Panc1 (cell line): ENCODE measurements at places on chromosomes 2 and 18. TPM values are rescaled to one million over a fixed set of nuclear protein-coding genes. Genes with fewer than 3 reads are reported as not detected.

Gene HSPE1
- 278 TPM for total RNA-seq

GRCh38 chr2:144151405-144151804 lies 368.5 kb downstream of the ZEB2 start:
- H3K4me1 ChIP-seq = no peaks in the 10 kb centered on the region
- no peak overlapping the region for H3K27ac ChIP-seq
- no peak overlapping the region for H3K4me3 ChIP-seq
- H3K36me3 ChIP-seq = no peaks in the 10 kb centered on the region

- no peaks in the 10 kb centered on the region for H3K4me1 ChIP-seq
- H3K27me3 ChIP-seq = no peaks in the 10 kb centered on the region
- DNase-seq = no peak
- H3K4me3 ChIP-seq = no peak overlapping the region
- no peaks in the 10 kb centered on the region for H3K36me3 ChIP-seq
- no peak overlapping the region for H3K27ac ChIP-seq
Measured at GRCh38 chr2:23611839-23612238, 226.9 kb downstream of the KLHL29 start.

DNA sequence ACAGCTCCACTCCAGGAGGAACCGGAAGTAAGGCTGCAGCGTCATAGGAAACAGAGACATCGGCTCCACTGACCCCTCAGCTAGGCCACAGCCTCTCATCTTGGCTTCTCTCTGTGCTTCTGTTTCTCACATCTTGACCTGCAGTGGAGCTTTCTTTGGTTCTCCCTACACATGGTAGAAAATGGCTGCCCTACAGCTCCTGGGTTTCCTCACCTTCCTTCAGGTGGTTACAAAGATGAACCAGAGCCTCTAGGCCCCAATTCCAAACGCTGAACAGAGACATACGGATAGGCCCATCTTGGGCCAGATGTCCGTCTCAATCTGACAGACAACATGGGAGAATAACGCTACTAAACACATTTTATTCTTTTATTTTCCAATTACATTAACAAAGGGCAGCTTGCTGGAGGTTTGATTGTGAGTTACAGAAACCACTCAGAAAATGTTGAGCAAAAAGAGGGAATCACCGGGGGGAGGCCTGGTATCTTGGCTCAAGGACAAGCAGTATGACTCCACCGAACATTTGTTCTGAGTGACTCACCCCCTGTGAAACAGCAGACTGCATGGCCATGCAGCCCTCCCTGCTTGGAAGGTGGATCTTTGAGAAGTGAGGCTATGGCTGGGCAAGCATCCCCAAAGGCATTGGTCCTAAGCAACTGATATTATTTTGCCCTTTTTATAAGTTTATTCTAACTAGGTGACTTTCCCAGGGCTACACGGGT lies 303.5 kb downstream of the CDCA7 start:
- H3K4me3 ChIP-seq = no peak overlapping the region
- H3K36me3 ChIP-seq = no peaks in the 10 kb centered on the region
- no peaks in the 10 kb centered on the region for H3K27me3 ChIP-seq
- no peak for DNase-seq
- peaks cover 5% of the 10 kb centered on the region for H3K4me1 ChIP-seq

Gene ANKRD30B
- total RNA-seq = not detected

Gene ASB18
- total RNA-seq = not detected

GRCh38 chr2:159052157-159052601 lies 83.7 kb downstream of the TANC1 start:
- DNase-seq = no peak
- no peak overlapping the region for H3K27ac ChIP-seq
- H3K4me3 ChIP-seq = no peak overlapping the region

GRCh38 chr2:235217846-235218245 lies 266.0 kb downstream of the SH3BP4 start:
- no peaks in the 10 kb centered on the region; the same call in none of the 2 replicates for H3K27me3 ChIP-seq
- H3K4me3 ChIP-seq = no peak overlapping the region
- H3K4me1 ChIP-seq = no peaks in the 10 kb centered on the region
- H3K36me3 ChIP-seq = no peaks in the 10 kb centered on the region

DNA sequence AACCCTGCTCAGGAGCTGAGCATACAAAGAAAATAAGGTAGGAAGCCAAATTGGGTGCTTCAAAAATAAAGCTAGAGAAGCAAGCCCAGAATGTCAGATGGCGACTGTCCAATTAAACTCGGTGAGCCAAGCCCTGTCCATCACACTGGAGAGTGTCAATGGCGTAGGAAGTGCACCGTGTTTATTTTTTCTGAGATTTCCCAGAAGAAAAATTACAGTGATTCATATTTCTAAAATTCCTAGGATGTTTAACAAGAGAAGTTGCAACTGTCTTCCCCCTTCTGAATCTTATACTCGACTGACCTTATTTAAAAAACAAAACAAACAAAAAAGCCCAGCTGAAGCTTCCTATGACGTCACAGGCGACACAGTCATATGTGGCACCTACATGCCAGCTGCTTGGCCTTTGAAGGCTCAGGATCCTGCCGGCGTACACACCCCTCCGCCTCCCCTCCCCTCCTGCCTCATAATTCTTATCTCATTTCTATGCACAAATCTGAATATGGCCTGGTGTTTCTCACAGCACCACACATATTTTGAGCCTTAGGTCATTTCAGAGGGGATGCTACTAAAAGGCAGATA lies 60.8 kb downstream of the MBP start:
- peak; percentile 87 for DNase-seq
- H3K27ac ChIP-seq = peak overlapping the region; percentile 65
- H3K36me3 ChIP-seq = no peaks in the 10 kb centered on the region
- peaks cover 70% of the 10 kb centered on the region for H3K4me1 ChIP-seq

Gene SKOR2
- not detected for total RNA-seq

Gene NT5C1B
- not detected for total RNA-seq

DNA sequence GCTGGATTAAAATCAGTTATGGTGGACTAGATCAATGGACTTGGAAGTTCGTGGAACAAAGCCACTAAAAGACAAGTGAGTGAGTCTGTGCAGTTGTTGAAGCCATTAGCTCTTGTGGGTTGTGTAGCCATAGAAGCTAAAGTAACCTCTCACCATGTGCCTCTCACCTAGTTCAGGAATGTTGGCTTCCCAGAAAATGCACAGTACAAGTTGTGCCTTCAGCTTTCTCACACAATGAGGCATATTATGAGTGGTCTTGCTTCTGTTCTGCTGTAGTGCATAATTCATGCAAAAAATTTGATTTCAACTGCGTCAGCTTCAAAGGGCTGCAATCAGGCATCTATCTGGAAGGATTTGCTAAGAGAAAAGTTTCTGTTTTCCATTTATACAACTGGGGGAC lies 26.2 kb downstream of the CERS6 start:
- no peaks in the 10 kb centered on the region for H3K4me1 ChIP-seq
- DNase-seq = no peak
- no peaks in the 10 kb centered on the region for H3K36me3 ChIP-seq
- H3K4me3 ChIP-seq = no peak overlapping the region

DNA sequence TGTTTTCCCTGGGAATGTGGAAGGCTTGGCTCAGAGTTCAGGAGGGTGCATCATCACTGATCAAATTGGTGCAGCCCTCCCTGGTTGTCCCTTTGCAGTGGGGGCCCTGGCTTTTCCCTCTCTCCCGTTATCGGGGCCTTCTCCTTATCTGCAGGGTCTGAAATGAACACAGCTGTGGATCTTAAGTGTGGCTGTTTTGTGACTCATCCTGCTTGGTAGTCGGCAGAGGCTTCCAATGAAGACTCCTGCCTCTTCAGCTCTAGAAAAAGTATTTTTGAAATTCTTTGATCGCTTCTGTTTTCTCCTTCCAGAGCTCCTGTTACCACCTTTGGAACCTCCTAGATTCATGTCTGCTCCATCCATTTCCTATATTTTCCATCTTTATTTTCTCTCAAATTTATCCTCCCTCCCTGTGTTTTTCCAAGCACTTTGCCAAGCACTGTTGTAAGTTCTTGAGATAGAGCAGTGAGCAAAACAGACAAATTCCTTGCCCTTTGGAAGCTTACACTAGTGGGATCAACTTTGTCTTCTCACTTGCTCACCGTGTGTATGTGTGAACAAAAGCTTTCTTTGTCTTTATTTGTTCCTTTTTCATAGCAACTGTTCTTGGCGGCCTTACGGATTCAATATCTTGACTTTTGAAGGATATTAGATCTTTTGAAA lies 45.7 kb downstream of the RALB start:
- H3K27me3 ChIP-seq = no peaks in the 10 kb centered on the region
- H3K4me1 ChIP-seq = no peaks in the 10 kb centered on the region
- DNase-seq = no peak
- peaks cover 3% of the 10 kb centered on the region; the same call in 1 of the 2 replicates for H3K36me3 ChIP-seq
- H3K4me3 ChIP-seq = no peak overlapping the region

Gene EIF2AK2
- 44.3 TPM for total RNA-seq

- H3K36me3 ChIP-seq = no peaks in the 10 kb centered on the region
- H3K27me3 ChIP-seq = no peaks in the 10 kb centered on the region
- no peaks in the 10 kb centered on the region for H3K4me1 ChIP-seq
Measured at GRCh38 chr2:100588071-100588786, 25.4 kb downstream of the PDCL3 start.

GRCh38 chr2:62450716-62451191 lies 55.2 kb downstream of the TMEM17 start:
- no peak overlapping the region for H3K27ac ChIP-seq
- DNase-seq = no peak
- H3K27me3 ChIP-seq = no peaks in the 10 kb centered on the region
- no peaks in the 10 kb centered on the region for H3K4me1 ChIP-seq

GRCh38 chr2:124520953-124521352 lies 495.9 kb downstream of the CNTNAP5 start:
- H3K4me3 ChIP-seq = no peak overlapping the region
- no peak for DNase-seq
- no peak overlapping the region for H3K27ac ChIP-seq
- H3K27me3 ChIP-seq = no peaks in the 10 kb centered on the region
- no peaks in the 10 kb centered on the region for H3K36me3 ChIP-seq
- H3K4me1 ChIP-seq = no peaks in the 10 kb centered on the region

DNA sequence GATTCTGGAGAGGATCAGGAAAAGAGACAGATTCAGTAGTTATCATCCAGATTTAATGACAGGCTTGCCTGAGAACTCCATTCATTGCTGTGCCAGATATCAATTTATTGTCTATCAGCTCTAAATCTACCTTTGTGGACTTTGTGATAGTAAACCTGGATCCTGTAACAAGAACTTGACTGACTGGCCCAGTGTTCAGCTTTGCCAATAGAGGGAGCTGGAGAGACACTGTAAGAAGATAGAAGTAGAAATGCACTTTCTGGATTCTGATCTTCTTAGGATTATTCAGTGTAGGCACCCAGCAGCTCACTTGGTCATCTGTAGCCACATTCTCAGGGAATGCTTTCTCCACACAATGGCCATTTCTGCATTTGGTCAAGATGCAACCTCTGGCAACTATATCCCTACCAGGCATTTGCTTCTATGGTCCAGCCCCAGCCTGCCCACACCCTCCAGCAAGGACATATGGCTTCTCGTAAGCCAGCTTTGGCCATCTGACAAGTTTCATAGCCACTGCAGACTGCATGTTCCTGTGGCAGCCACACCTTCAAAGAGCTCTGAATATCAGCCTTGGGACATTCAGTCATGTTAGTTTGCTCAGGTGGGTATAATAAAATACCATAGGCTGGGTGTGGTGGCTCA lies 6.1 kb upstream of the SERPINB8 start:
- peak; percentile 36 for DNase-seq
- H3K27ac ChIP-seq = no peak overlapping the region
- H3K27me3 ChIP-seq = no peaks in the 10 kb centered on the region
- no peaks in the 10 kb centered on the region for H3K4me1 ChIP-seq

- H3K27me3 ChIP-seq = no peaks in the 10 kb centered on the region
- H3K36me3 ChIP-seq = peaks cover 3% of the 10 kb centered on the region
- peak overlapping the region; percentile 60 for H3K27ac ChIP-seq
Measured at GRCh38 chr2:74199275-74199701, 873 bp downstream of the MTHFD2 start.

- H3K4me1 ChIP-seq = no peaks in the 10 kb centered on the region
- no peak overlapping the region for H3K27ac ChIP-seq
- DNase-seq = no peak
- H3K4me3 ChIP-seq = no peak overlapping the region
Measured at GRCh38 chr18:69387186-69387585, 13.5 kb upstream of the DOK6 start.

- H3K4me3 ChIP-seq = no peak overlapping the region
- no peaks in the 10 kb centered on the region for H3K27me3 ChIP-seq
- H3K36me3 ChIP-seq = no peaks in the 10 kb centered on the region
- DNase-seq = no peak
- no peaks in the 10 kb centered on the region for H3K4me1 ChIP-seq
Measured at GRCh38 chr2:221792971-221793521, 220.9 kb upstream of the EPHA4 start.

DNA sequence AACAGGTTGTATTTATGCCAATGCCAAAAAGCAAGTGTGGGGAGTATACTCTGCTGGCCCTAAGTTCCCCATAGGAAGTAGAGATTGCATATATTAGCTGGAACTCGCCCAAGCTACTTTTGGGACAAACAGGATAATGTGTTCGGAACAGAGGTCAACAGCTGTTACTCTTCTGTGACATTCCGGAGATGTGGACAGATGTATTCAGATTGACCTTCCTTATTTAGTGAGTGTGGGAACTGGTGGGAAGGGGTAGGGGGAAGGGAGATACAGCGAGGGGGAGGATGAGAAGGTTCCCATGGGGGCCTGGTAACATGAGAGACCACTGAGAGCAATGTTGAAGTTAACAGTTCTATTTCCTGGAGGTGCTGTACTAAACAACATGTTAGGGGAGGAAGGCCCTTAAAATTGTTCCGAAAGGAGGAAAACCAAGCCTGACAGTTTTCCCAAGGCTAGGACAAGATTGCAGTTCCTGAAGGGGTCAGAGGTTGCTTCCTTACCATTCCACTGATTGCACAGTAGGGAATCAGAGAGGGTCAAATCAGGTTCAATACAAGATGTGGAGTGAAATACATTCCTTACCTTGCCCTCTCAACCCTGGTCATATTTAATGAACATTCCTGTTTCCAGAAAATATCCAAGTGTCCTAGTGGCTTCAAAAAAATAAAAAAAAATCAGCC lies 14.3 kb upstream of the CD28 start:
- H3K4me1 ChIP-seq = no peaks in the 10 kb centered on the region
- no peaks in the 10 kb centered on the region for H3K36me3 ChIP-seq
- DNase-seq = no peak
